ENCODE measurements at places on chromosomes 4 and X.
A peak's percentile ranks its signal among the peaks of the same experiment; 100 is the strongest.

- no peak for DNase-seq
Observed at GRCh38 chrX:28133763-28134162, 152.5 kb upstream of the DCAF8L1 start.

GRCh38 chr4:124322234-124323065 is 390.1 kb downstream of the ANKRD50 start:
- no peak for DNase-seq

GRCh38 chr4:123579961-123580360 is 183.4 kb downstream of the SPRY1 start:
- DNase-seq, result no peak

- DNase-seq, result peak; percentile 19
Observed at GRCh38 chr4:99324979-99325378, 3.8 kb upstream of the ADH1B start.

GRCh38 chr4:8681391-8681790 is 88.8 kb downstream of the CPZ start:
- DNase-seq, result no peak

GRCh38 chrX:46202733-46203514 is 342.3 kb downstream of the ZNF674 start:
- DNase-seq, result no peak

DNA sequence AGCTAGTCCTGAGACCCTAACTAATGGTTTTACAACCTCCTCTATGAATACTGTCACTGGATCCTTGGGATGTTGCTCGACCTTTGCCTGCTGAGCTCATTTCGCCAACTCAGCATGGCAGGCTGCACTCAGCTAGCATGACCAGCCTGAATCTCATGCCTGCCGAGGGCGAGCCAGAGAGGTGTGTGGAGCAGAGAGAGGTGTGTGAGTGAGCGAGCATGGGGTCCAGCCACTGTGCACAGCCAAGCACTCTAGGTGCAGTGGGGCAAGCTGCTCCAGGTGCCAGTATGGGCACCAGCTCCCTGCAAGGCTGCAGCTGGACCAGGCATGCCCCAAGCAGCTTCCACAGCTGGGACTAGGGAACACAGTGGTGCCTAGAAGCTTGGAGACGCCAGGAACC is 410.9 kb downstream of the PCDH10 start:
- no peak for DNase-seq

DNA sequence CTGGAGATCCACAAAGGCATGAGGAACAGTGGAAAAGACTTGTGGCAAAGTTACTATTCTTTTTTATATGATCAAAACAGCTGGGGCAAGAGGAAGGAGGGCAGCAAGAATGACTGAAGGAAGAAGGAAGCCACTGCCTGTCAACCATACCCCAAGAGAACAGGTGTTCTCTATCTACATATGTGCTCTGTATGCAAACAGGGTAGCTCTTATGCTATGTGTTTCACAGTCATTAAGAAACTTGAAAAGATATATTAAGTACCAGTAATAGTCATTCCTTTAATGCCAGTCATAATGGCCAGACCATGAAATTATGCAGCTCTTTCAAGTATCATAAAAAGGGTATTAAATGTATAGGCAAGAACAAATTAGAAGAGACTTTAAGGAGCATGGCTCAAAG is 363.9 kb downstream of the KLHL13 start:
- no peak for DNase-seq

DNA sequence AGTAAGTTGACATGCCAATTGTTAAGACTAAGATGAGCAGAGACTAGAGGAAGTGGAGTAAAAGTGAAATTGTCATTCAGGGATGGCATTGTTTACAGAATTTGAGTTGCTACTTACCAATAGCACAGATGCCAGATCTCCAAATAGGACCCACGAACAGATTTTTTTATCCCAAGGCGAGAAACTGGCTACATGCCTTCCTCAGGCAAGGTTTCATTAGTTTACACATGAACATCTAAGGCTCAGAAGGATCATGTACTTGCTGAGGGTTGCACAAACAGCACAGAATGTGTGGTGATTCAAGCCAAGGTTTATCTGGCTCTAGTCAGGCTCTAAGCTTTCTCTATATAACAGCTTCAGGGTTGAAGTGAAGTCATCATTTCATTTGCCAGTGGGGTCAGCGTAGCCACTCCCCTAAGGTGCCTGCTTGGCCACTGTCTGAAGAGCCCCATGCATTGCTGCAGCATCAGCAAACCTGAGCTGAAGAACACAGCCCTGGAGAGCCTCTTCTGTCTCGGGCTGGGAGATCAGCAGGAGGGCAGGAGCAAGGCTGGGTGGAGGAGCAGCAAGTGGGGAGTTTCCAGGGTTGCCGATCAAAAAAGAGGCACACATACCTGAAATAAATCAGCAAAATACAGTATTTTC is 193.0 kb upstream of the LCORL start:
- DNase-seq, result no peak

- DNase-seq, result no peak
Observed at GRCh38 chr4:52250154-52250553, 199.1 kb downstream of the SPATA18 start.

DNA sequence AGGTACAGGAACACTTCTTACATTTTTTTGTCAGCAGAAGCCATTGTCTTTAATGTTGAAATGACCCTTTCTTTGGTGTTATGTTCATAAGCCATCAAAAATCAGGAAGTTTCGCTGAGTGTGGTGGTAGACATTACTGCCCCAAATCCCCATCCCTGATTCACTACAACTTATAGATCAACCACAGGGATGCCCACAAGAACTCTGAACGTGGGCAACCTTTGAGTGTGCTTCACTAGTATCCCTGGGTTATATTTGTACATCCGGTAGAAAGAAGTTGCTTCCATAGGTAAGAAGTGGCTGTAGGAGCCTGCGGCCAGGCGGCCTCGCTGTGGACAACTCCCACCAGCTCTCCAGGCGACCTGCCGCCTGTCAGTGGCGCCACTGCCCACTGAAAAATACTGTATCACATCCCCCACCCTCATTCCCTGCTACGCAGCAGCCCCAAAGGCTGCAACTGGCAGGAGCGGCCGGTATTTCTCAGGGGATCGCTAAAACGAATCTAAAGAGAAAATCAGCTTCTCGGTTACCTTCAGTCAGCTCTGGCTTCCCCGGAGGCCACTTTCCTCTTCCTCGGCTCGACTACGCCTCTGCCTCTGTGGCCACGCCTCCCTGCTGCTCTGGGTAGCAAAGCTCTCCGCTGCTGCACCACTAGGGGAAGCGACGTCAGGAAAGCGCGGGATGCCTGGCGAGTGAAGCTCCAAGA is 13.9 kb upstream of the ETDC start:
- no peak for DNase-seq

GRCh38 chr4:122764071-122764820 is 31.7 kb downstream of the BBS12 start:
- DNase-seq, result no peak

All from AG04449 (cell line).